LoVo (cell line): ENCODE measurements at places on chromosomes 6 and 20.
A peak's percentile ranks its signal among the peaks of the same experiment; 100 is the strongest.

GRCh38 chr20:22582964-22583772 lies 1.2 kb downstream of the FOXA2 start:
- no peak for DNase-seq

DNA sequence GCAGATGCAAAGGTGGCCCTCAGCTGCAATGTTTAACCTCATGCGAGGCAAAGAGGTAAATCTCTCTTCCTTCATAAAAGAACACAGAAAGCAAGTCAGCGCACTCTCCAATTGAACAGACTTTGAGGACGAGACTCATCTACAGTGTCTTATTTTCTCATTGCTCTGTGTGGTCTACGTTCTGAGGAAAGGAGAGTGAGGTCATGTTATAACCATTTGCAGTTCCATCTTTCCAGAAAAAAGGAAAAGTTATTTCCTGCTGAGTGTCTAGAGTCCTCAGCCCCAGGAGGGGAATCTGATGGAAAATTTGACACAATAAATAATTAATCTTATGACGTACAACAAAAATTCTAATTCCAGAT lies 35.6 kb upstream of the THBS2 start:
- no peak for DNase-seq

GRCh38 chr6:45726444-45726843 lies 289.2 kb downstream of the CLIC5 start:
- no peak for DNase-seq

GRCh38 chr6:92485487-92485886 lies 933.9 kb downstream of the EPHA7 start:
- no peak for DNase-seq

GRCh38 chr6:11012976-11013720 lies 31.0 kb downstream of the ELOVL2 start:
- no peak for DNase-seq

- no peak for DNase-seq
Observed at GRCh38 chr20:43961541-43962471, 47.2 kb downstream of the TOX2 start.

DNA sequence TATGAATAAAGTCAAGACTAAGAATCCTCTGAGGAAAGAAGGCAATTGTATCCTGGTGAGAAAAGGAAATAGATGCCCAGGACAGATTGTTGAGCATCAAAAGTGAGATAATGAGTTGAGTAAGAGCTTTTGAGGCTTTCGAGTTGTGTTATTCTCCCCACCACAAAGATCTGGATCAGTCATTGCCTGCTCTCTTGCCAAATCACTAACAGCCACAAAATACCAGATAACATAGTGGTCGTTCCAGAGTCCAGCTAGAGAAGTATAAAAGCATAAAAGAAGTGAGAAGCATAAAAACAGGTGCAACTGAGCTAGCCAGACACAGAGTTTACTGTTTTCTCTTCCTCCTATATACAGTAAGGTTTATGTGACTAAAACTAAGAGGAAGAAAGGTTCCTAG lies 4.9 kb downstream of the SPINT4 start:
- no peak for DNase-seq

DNA sequence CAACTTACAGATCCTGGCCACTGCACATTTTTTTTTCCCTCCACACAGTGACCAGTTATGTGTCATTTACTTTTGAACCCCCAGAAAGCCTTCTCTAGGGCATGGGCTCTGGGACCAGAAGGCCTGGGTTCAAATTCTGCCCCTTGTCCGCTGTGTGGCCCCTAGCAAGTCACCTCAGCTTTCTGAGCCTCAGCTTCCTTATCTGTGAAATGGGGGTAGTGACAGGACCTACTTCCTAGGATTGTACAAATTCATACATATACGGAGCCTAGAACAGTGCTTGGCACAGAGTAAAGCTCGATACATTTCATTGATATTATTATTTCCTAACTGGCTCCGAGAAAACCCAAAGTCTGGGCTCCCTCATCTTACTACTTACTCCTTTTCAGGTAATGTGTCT lies 1.6 kb downstream of the BPI start:
- no peak for DNase-seq

- DNase-seq: no peak
Observed at GRCh38 chr20:10562899-10563298, 110.9 kb downstream of the JAG1 start.

- DNase-seq: peak; percentile 24
Observed at GRCh38 chr6:63636518-63637021, 968 bp downstream of the PHF3 start.

- DNase-seq: no peak
Observed at GRCh38 chr6:115819506-115819905, 241.2 kb downstream of the FRK start.

- DNase-seq: peak; percentile 2
Observed at GRCh38 chr20:49448917-49449316, 33.6 kb downstream of the KCNB1 start.

- no peak for DNase-seq
Observed at GRCh38 chr20:6811262-6812035, 44.0 kb downstream of the BMP2 start.

GRCh38 chr20:46559685-46560440 lies 9.4 kb upstream of the OCSTAMP start:
- no peak for DNase-seq

DNA sequence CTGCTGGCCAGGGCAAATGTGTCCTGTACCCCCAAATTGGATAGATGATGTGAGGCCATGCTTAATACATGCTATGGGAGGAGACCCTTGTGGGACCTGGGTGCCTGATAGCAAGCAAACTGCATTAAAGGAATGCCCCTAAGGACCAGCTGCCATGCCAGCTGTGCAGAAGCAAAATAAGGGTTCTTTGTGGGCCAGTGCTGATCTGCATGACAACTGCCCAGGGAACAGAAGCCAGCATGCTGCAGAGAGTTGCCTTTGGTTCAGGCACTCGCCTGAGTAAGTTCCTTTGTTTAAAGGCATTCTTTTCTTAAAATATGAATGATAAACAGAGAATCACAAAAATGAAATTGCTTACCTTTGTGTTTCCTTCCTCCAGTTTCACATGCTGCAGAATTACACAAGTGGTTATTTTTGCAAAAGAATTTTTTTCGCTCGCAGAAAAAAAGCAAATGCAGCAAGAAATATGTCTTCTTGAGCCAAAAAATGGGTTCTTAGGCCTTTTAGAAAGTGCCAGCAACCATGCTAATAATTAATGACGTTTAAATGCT lies 6.9 kb upstream of the SYNDIG1 start:
- DNase-seq: no peak

DNA sequence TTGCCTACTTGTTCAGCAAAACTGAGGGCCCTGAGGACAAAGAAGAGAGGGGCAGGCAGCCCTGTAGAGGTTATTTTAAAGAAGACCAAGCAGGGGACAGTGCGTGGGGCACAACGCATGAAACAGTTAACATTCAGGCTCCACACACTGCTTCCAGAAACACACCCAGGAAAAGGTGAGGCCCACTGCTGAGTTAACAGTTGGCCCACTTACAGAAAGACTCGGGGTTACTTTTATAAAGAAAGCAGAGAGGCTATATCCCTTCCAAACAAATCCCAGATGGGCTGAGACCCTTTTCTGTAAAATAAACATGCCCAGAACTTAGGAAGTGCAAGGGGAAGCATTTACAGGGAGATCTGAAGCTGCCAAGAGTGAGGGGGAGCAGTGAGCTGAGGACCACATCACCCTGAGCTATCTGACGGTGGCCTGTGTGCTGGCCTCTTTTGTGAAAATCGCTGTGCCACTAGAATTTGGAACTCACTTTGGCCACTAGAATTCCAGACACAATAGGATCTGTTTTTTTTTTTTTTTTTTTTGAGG lies 49.8 kb upstream of the SSTR4 start:
- no peak for DNase-seq

- DNase-seq: no peak
Observed at GRCh38 chr6:136947037-136947436, 24.9 kb downstream of the SLC35D3 start.
